Stimulated activated CD4-positive, alpha-beta T cell treated with anti-CD3 and anti-CD28 coated beads, Interleukin-15, amount 100 ng/mL, for 48 hours (primary cell): ENCODE measurements at places on chromosomes 12 and 14.

DNA sequence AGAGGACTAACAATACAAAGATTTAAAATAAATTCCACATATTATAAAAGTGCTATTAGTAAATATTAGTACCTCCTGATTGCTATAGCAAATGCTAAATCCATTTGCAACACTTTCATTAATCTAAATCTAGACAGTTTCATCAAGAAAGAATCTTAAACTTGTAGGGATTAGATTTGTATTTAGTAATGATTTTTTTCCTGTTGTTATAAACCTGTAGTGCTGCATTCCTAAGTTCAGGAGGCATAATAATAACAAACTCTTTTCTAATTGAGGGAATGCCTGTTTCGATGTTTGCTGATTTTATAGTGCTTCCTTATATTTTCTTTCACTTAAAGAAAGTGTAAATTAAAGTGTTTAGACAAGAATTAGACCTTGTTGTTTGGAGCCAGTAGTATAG is 166.1 kb downstream of the FOXA1 start:
- DNase-seq: no peak

DNA sequence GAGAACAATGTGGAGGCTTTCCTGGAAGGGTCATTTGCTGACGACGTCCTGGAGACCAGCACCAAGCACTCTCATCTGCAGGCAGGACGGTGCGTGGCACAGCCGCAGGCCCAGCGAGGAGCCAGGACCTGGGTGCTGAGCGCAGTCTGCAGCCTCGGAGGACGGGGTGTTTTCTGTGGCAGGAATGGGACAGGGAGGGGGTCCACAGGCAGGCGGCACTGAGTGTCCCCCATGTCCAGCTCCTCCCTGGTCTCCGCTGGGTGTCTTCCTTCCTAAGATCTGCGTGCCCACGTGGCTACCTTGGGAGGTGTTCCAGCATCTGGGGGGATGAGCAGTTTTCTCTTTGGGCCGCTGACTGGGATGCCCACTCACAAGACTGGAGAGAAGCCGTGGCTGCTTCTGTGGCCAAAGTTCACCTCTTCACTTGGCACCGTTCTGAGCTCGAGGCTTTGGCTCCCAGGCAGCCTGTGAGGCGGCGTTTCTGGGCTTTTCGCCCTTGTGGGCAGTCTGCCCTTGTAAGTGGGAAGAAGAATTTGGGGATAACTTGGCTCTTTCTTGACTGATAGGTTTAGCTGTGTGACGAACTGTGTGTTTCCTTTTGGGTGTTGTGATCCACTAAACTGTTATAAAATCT is 72.2 kb downstream of the NOC4L start:
- no peak for DNase-seq

GRCh38 chr14:65805113-65805473 is 392.6 kb downstream of the FUT8 start:
- DNase-seq: no peak

DNA sequence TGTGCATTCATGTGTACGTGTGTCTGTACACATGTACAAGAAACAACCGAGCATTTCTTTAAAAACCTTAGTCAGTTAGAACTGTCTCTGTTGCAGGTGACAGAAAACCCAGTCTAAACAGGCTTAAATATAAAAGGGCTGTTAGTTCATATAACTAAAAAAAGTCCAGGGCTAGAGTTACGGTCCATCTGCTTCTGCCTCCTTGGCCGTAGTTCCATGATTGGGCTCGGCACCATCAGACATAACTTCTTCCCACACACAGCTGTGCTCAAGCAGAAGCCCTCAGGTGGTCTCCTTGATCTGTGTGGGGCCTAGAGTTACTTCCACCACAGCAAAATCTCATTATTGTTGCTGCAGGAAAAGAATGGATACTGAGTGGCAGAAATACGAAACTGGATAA is 34.6 kb downstream of the CKB start:
- no peak for DNase-seq

GRCh38 chr14:60301685-60302084 is 52.7 kb downstream of the PPM1A start:
- no peak for DNase-seq

GRCh38 chr14:51972566-51972965 is 16.8 kb upstream of the RTRAF start:
- DNase-seq: no peak

GRCh38 chr12:92041742-92042141 is 103.9 kb downstream of the BTG1 start:
- DNase-seq: no peak

DNA sequence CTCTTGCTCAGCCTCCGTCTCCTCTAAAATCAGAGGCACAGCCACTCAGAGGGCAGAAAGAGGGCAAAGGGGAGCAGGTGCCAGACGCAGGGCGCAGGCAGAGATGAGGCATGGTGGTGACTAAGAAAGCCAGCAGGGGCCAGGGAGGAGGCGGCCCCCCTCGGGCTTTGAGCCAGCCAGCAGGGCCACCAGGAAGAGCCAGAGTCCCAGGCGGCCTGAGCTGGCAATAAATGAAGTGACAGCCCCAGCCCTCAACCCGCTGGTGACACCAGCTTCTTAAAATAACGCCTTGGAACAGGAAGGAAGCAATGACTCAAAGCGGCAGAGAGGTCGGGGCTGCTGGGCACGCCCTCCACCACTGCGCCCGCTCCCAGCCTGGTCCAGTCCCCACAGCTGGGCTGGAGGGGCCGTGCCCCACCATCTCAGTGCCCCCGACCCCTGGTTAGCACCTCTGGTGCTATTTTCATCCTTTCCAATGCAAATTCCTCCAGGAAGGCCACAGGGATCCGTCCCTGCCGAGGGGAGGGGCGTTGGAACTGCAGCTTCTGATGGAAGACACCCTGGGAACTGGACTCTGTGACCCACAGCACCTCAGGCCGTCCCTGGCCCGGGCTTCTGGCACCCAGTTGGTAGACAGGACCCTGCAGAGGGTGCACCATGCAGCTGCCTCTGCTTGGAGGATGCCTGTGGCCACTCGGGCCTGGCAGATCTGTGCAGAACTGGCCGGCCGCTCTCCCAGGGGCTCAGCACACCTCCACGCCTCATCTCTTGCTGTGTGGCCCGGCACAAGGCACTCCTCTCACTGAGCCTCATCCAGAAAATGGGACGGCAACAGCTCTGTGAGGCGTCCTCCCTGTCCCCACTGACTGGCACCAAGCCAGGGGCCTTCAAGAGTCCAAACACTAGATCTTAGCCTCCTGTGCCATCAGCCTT is 113.7 kb downstream of the NCOR2 start:
- DNase-seq: peak; percentile 78

- DNase-seq: no peak
Measured at GRCh38 chr12:67890726-67891258, 98.5 kb upstream of the IFNG-AS1 start.

GRCh38 chr12:10901427-10901826 is 7.9 kb downstream of the TAS2R13 start:
- DNase-seq: no peak

DNA sequence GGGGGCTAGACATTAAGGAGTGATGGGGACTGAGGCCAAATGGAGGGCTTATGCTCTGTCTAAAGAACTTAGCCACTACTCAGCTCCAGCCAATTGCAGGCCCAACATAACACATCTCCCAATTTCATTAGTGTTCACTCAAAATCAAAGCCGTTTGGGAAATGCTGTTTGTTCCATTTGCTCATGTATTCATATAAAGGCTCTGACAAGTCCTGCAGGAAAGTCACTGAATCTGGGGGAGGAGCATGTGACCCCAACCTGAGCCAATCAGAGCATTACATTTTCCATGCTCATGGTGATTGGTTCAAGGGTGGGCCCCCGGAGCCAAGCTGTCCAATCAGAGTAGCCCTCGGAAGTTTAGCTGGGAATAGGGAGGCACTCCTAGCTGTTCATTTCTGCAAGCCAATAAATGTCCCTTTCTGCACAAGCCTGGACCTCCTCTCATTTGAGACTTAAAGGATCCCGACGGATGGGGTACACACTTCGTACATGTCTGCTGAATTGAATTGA is 20.9 kb downstream of the SDSL start:
- no peak for DNase-seq

GRCh38 chr14:36474593-36474992 is 45.4 kb downstream of the NKX2-1 start:
- no peak for DNase-seq

GRCh38 chr12:67773896-67774295 is 125.4 kb downstream of the DYRK2 start:
- no peak for DNase-seq

GRCh38 chr14:105908481-105908911 is 382.1 kb downstream of the TMEM121 start:
- no peak for DNase-seq

DNA sequence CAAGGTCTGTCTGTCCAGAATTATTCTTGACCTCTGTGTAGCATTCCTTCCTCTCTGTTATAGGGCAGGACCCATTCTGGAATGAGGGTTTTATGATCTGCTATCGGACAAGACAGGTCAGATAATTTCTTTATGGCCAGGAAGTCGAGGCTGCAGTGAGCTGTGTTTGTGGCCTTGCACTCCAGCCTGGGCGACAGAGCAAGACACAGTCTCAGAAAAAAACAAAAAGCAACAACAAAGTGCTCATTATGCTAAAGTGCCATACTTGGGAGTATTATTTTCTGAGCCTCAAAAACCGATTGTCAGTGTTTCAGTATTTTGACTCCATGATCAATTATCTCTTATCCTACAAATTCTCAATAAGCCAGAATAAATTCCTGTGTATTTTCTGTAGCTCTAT is 4.1 kb downstream of the CIPC start:
- DNase-seq: no peak

GRCh38 chr12:34342048-34342447 is 319.8 kb downstream of the ALG10 start:
- no peak for DNase-seq

- DNase-seq: no peak
Measured at GRCh38 chr14:73833530-73834260, 17.9 kb upstream of the PTGR2 start.

- no peak for DNase-seq
Measured at GRCh38 chr14:95662376-95663186, 23.6 kb upstream of the TCL1B start.

GRCh38 chr14:74732387-74732786 is 19.4 kb downstream of the FCF1 start:
- no peak for DNase-seq

- no peak for DNase-seq
Measured at GRCh38 chr14:91931478-91932088, 15.9 kb downstream of the FBLN5 start.

DNA sequence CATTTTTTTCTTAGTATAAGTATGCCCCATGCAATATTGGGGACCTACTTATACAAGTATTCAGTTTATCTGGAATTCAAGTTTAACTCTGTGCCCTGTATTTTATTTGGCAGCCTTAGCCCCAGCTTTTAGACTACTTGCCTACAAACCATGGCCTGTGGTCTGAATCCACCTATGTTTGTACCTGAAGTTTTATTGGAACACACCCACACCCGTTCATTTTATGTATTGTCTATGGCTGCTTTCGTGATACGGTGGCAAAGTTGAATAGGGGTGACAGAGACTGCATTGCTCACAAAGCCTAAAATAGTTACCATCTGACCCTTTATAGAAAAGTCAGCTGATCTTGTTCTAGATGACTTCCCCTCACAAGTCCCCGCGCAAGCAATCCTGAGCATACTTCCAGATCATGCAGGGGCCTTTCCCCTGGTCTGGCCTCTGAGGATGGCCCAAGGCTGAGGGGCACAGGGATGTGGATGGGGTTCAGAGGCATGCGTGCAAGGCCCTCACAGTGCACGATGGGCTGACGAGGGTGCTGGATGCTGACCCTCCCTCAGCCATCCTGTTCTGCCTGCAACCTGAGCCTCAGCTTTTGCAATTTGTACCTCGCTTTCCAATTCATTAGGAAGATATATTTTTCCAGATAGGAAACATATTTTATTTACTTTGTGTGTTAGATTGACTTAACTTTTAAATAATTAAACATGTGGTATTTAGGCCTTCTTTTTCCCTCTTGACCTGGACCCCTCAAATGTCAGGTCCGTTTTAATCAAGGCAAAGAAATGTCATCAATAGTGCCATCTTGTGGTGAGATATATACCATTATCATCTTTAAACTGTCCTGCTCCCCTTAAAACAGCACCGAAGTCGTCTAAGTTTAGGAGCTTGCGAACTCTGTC is 527.3 kb upstream of the CCDC196 start:
- no peak for DNase-seq

- DNase-seq: no peak
Measured at GRCh38 chr12:109358154-109358869, 10.6 kb downstream of the MYO1H start.

DNA sequence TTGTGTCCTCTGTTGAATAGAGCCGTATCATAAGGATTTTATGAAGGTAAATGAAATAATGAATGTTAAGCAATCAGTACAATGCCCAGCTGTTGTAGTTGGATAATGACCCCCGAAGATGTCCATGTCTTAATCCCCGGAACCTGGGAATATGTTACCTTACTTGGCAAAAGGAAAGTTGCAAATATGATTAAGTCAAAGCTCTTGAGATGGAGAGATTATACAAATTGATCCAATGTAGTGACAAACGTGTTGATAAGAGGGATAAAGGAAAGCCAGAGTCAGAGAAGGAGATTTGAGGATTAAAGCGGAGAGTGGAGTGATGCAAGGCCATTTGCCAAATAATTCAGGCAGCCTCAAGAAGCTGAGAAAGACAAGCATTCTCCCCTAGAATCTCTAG is 19.2 kb upstream of the MGAT4C start:
- no peak for DNase-seq

GRCh38 chr12:12608557-12608957 is 3.1 kb upstream of the CREBL2 start:
- DNase-seq: no peak
